ENCODE measurements at places on chromosomes 5 and 9. TPM values are rescaled to one million over a fixed set of nuclear protein-coding genes. Genes with fewer than 3 reads are reported as not detected.

DNA sequence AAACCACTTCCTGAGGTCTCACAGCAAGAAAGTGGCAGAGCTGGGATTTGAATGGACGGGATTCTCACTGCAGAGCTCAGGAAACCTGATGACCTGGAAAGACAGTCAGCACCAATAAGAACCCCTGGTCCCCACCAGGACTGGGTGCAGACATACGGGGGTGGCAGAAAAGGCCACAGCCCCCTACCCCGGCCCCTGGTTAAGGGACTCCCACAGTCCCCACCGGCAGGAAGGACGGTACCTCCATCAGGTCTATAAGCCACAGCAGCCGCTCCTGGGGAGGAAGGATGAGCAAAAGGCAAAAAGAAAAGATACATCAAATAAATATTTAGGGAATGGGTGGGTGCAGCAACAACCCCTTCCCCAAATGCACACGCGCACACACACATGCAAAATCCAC, 32.0 kb upstream of the AKNA start:
- no peaks in the 10 kb centered on the region for H3K4me1 ChIP-seq
- H3K27ac ChIP-seq = no peak overlapping the region
- no peak overlapping the region for H3K4me3 ChIP-seq

DNA sequence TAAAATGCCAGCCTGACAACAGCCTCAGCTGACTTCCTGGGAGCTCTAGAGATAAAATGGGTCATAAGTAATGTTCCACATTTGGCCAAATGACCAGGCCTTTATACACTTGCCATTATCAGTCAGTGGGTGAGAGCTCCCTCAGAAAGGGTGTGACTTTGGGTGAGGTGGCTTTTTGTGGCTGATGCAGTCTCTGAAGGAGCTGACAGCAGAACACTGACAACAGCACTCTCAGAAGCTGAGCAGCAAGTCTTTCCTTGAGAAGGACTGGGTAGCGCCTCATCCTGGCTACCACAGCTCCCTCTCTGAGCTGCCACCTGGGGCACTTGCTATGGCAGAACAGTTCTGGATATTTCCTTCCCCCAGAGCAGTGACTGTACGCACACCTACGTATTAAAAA, 22.0 kb upstream of the GNAQ start:
- no peaks in the 10 kb centered on the region for H3K27me3 ChIP-seq
- H3K4me3 ChIP-seq = no peak overlapping the region
- DNase-seq = no peak
- no peaks in the 10 kb centered on the region for H3K36me3 ChIP-seq
- H3K27ac ChIP-seq = no peak overlapping the region
- H3K4me1 ChIP-seq = no peaks in the 10 kb centered on the region

DNA sequence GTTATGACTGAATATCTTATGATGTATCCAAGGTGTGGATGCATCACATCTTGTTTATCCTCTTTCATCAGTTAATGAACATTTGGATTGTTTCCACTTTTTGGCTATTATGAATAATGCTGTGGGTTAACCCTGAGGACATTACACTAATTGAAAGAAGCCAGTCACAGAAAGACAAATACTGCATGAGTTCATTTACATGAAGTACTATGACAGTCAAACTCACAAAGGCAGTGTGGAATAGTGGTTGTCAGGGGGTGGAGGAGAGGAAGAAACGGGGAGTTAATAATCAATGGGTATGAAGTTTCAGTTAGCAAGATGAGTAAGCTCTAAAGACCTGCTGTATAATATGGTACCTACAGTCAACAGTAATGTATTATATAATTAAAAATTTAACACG, 409.4 kb upstream of the CTNND2 start:
- no peak overlapping the region for H3K27ac ChIP-seq
- H3K27me3 ChIP-seq = no peaks in the 10 kb centered on the region
- H3K4me1 ChIP-seq = no peaks in the 10 kb centered on the region
- no peaks in the 10 kb centered on the region for H3K36me3 ChIP-seq
- DNase-seq = no peak

DNA sequence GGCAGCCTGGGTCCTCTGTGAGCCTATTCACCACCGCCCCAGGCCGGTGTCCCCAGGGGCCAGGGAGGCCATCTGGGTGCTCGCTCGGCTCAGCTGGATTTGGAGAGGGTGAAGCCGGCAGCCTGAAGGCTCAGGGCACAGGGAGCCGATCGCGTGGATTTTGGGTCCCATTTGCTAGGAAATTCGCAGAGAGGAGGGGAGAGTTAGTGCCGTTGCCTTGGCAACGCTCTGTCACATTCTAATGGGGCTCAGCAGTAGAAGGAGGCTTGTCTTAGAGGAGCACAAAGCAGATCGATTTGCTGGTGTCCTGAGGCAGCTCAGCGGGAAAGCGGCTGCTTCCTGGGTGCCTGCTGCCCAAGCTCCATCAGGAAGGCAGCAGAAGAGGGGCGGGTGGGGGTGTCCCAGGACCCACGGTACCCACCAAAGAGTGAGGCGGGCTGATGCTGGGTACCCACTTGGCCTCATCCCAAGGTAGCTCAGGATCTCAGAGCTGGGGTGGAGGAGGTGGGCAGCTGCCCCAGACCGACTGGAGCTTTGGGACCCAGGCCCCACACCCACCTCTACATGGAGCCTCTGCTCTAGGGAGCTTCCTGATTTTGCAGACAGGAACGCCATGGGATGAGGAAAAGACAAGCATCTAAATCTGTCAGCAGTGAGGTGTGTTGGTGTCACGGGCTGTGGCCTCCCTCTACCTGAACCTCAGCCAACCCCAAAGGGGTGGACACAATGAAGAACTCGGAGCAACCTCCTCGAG, 17.1 kb upstream of the OLFM1 start:
- no peaks in the 10 kb centered on the region for H3K4me1 ChIP-seq
- no peaks in the 10 kb centered on the region for H3K36me3 ChIP-seq
- DNase-seq = no peak
- H3K27ac ChIP-seq = no peak overlapping the region
- H3K27me3 ChIP-seq = no peaks in the 10 kb centered on the region

RPL7A gene
- total RNA-seq = 1,628 TPM

SPATA31E1 gene
- total RNA-seq = 0.07 TPM

ANKRD18B gene
- total RNA-seq = not detected

MZB1 gene
- 10.6 TPM for total RNA-seq
